ENCODE measurements at places on chromosomes 1 and 21. TPM values are rescaled to one million over a fixed set of nuclear protein-coding genes. Genes with fewer than 3 reads are reported as not detected.

GRCh38 chr1:183711741-183712361, 58.7 kb upstream of the APOBEC4 start:
- no peaks in the 10 kb centered on the region for H3K27me3 ChIP-seq
- H3K36me3 ChIP-seq: no peaks in the 10 kb centered on the region
- DNase-seq: no peak
- no peak overlapping the region for H3K4me3 ChIP-seq

DNA sequence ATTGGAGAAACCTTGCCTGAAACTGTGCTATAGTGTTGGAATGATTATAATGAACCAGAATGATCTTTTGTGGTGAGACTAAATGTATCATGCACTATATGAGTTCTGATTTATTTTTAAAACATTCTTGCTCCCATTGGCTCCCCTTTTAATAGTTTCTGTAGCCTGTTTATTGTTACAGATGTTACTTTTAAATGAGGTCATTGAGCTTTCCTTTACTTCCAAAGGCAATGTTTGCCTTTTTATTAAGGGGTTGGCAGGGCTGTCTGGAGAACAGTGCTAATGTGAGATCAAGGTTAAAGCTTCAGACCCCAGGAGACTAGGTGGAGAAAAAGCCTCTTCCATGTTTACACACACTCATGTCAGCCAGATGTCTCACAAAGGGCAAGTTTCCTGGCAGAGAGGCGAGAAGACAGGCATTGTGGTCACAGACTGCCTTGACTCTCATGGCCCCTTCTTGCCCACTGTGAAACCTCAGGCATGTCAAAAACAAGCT, 120.6 kb upstream of the RAVER2 start:
- H3K27ac ChIP-seq: no peak overlapping the region
- no peak for DNase-seq
- no peaks in the 10 kb centered on the region for H3K4me1 ChIP-seq
- no peaks in the 10 kb centered on the region for H3K36me3 ChIP-seq

- H3K27me3 ChIP-seq: peaks cover 2% of the 10 kb centered on the region
- no peak overlapping the region for H3K27ac ChIP-seq
- H3K4me3 ChIP-seq: no peak overlapping the region
- H3K4me1 ChIP-seq: no peaks in the 10 kb centered on the region
These were observed 42.5 kb downstream of the PRDM16 start for GRCh38 chr1:3111348-3112021.

- H3K36me3 ChIP-seq: no peaks in the 10 kb centered on the region
- no peaks in the 10 kb centered on the region for H3K4me1 ChIP-seq
- no peaks in the 10 kb centered on the region for H3K27me3 ChIP-seq
- no peak for DNase-seq
These were observed 277.6 kb upstream of the RUNX1 start for GRCh38 chr21:35326677-35327076.

- H3K27ac ChIP-seq: no peak overlapping the region
- H3K36me3 ChIP-seq: no peaks in the 10 kb centered on the region
- H3K4me3 ChIP-seq: no peak overlapping the region
- peaks cover 37% of the 10 kb centered on the region for H3K27me3 ChIP-seq
These were observed 3.5 kb upstream of the NBL1 start for GRCh38 chr1:19640363-19641316.

GRCh38 chr1:16608838-16609560, 4.4 kb downstream of the NBPF1 start:
- peaks cover 3% of the 10 kb centered on the region for H3K27me3 ChIP-seq
- H3K27ac ChIP-seq: no peak overlapping the region
- H3K4me1 ChIP-seq: peaks cover 16% of the 10 kb centered on the region
- no peak for DNase-seq
- H3K4me3 ChIP-seq: no peak overlapping the region
- peaks cover 34% of the 10 kb centered on the region for H3K36me3 ChIP-seq

DNA sequence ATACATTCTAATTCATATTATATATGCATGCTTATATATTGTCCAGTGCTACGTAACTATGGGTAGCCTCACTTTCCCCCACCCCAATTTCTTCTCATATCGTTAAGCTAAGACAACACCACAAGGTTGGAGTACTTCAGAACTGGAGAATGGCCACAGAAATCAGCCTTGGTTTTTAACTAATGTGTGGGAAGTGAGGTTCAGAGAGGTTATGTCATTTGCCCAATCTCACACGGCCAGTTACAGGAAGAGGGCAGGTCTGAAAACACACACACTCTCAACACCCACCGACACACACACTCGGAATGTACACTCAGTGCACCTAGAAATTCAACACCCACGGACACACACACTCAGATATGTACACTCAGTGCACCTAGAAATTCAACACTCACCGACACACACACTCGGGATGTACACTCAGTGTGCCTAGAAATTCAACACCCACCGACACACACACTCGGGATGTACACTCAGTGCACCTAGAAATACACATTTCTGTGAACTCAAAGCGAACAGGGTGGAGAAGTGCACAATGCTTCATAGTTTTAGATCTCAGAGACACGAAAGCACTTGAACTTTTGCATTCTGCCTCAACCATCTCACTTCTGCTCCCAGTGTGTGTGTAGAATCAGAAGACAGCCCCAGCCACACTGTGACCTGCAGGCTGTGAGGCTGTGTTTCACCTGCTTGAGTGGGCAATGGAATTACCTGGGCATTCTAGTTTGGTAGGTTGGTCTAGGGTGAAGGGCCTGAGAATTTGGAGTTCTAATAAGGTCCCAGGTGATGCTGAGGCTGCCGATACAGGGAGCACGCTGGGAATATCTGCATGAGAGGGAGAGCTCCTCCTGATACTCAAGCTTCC, 170.4 kb downstream of the CLIC6 start:
- no peak overlapping the region for H3K4me3 ChIP-seq
- H3K27ac ChIP-seq: no peak overlapping the region
- no peak for DNase-seq
- H3K4me1 ChIP-seq: no peaks in the 10 kb centered on the region
- no peaks in the 10 kb centered on the region for H3K27me3 ChIP-seq

- H3K27ac ChIP-seq: no peak overlapping the region
- H3K4me1 ChIP-seq: peaks cover 11% of the 10 kb centered on the region
- no peak for DNase-seq
- H3K27me3 ChIP-seq: no peaks in the 10 kb centered on the region
- H3K4me3 ChIP-seq: no peak overlapping the region
These were observed 168.5 kb downstream of the PSMG1 start for GRCh38 chr21:39014747-39015146.

- H3K4me3 ChIP-seq: no peak overlapping the region
- no peaks in the 10 kb centered on the region for H3K36me3 ChIP-seq
- H3K4me1 ChIP-seq: no peaks in the 10 kb centered on the region
- no peak overlapping the region for H3K27ac ChIP-seq
- no peak for DNase-seq
These were observed 50.0 kb upstream of the ZNF648 start for GRCh38 chr1:182111496-182111895.

GRCh38 chr1:185297982-185298381, 19.1 kb downstream of the IVNS1ABP start:
- H3K27me3 ChIP-seq: no peaks in the 10 kb centered on the region
- peaks cover 57% of the 10 kb centered on the region for H3K36me3 ChIP-seq
- no peak overlapping the region for H3K4me3 ChIP-seq
- no peaks in the 10 kb centered on the region for H3K4me1 ChIP-seq
- no peak for DNase-seq

- H3K4me3 ChIP-seq: no peak overlapping the region
- H3K27ac ChIP-seq: no peak overlapping the region
- no peaks in the 10 kb centered on the region for H3K27me3 ChIP-seq
- H3K4me1 ChIP-seq: no peaks in the 10 kb centered on the region
- H3K36me3 ChIP-seq: no peaks in the 10 kb centered on the region
These were observed 285.9 kb upstream of the C1orf87 start for GRCh38 chr1:60359431-60359830.

DNA sequence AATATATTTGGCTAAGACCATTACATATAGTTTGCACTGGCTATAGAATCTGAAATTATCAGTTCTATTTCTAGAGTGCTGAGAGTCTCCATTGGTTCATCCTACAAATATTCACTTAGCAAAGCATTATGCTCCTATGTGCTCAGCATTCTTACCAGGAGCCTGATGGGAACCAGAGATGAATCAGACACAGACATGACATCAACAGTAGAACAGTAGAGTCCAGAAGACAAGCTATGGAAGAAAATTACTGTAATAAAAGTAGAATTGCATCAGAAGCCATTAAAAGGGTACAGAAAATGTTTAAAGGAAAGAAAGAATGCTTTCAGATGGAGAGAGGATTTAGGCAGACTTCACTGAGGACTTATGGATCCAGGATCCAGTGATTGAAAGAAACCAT, 271.7 kb upstream of the SNX7 start:
- H3K4me1 ChIP-seq: no peaks in the 10 kb centered on the region
- H3K36me3 ChIP-seq: no peaks in the 10 kb centered on the region
- H3K4me3 ChIP-seq: no peak overlapping the region

GRCh38 chr1:205933671-205934618, 9.3 kb downstream of the SLC26A9 start:
- no peaks in the 10 kb centered on the region for H3K27me3 ChIP-seq
- no peak overlapping the region for H3K4me3 ChIP-seq
- H3K36me3 ChIP-seq: no peaks in the 10 kb centered on the region

DNA sequence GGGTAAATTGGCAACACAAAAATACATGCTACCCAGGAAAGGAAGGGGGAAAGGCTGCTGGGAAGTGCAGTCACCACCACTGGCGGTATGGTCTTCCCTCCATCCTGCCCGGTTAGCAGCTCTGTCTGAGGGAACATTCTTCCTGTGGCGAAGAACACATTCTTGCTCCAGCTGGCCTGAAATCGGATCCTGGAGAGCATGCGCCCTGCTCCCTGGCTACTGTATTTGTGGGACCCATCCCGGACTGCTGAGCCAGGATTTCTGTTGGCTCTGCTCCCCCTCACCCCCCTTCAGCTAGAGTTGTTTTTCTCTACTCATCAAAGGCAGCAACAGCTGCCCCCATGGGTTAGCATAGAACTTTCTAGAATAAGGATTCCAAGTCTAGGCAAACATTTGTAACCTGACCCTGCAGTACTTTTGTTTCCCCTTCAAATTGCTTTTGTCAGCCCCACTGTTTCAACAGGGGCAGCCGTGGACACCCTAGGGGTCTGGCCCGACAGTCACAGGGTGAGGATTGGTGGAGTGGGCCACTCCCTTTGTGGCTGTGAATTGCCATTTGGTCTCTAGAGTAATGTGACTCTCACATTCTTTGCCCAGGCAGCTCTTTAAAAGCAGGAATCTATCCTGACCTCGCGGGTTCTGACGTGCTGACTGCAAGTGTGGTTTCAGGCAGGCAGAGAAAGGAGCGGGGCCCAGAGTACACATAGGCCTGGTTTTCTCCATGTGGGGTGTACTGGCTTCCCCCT, 157.7 kb downstream of the TOMM20 start:
- peaks cover 10% of the 10 kb centered on the region for H3K4me1 ChIP-seq
- H3K4me3 ChIP-seq: no peak overlapping the region
- no peak overlapping the region for H3K27ac ChIP-seq
- no peaks in the 10 kb centered on the region for H3K36me3 ChIP-seq

Gene OR6K3
- not detected for total RNA-seq

Gene TSPAN1
- total RNA-seq: not detected

Gene SERPINC1
- total RNA-seq: not detected

Gene RGSL1
- total RNA-seq: not detected

Gene IL12RB2
- total RNA-seq: 0.67 TPM

All from B cell (primary cell).